ENCODE measurements at places on chromosomes 6 and 20.

GRCh38 chr20:1566701-1567100 lies 9.2 kb upstream of the SIRPD start:
- no peak for DNase-seq

GRCh38 chr6:8047541-8048292 lies 16.5 kb downstream of the BLOC1S5 start:
- DNase-seq = peak; percentile 1

GRCh38 chr6:143368426-143368825 lies 82.1 kb downstream of the ADAT2 start:
- no peak for DNase-seq

GRCh38 chr20:50191544-50192363 lies 1.1 kb downstream of the CEBPB start:
- DNase-seq = peak; percentile 56

GRCh38 chr6:48628316-48628715 lies 517.3 kb upstream of the PTCHD4 start:
- no peak for DNase-seq

DNA sequence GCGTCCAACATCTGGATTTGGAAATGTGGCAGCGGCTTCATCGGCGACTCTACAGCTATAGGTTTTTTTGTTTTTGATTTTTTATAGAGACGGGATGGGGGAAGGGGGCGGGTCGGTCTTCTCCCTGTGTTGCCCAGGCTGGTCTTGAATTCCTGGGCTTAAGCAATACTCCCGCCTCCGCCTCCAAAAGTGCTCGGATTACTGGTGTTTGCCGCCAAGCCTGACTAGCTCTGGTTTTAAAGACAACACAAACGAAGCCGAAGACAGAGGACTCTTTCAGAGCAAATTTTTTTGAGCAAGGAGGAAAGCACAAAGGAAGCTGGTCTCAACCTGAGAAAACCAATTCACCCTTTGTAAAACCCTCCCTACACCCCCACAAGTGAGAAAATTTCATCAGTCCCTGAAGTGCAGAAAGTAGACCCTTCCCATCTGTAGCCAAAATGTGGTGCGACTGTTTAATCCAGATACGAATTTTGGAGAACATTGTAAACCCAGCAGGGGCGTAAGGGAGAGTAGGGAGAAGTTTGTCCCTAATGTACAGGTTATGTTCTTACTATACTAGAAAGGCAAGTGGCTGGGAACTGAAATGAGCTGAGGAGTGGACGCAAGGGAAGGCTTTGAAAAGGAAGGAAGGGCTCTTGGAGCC lies 185.9 kb downstream of the TRIM27 start:
- DNase-seq = no peak

DNA sequence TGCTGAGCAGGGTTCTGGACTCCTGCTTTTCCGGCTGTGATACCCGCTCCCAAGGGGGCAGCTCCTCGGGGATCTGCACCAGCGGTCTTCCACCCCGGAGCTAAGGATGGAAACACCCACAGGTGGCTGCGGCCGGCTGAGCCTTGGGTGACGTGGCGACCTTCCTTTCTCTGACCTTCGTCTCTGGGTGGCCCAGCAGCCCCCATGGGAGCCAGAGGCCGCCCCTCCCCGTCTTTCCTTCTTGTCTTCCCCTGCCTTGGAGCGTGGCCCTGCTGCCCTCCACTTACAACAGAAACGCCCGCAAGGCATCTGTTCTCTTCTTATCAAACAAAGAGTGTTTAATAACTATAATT lies 405.7 kb downstream of the TAF4 start:
- DNase-seq = no peak

GRCh38 chr6:138397128-138398122 lies 6.6 kb upstream of the HEBP2 start:
- DNase-seq = no peak

DNA sequence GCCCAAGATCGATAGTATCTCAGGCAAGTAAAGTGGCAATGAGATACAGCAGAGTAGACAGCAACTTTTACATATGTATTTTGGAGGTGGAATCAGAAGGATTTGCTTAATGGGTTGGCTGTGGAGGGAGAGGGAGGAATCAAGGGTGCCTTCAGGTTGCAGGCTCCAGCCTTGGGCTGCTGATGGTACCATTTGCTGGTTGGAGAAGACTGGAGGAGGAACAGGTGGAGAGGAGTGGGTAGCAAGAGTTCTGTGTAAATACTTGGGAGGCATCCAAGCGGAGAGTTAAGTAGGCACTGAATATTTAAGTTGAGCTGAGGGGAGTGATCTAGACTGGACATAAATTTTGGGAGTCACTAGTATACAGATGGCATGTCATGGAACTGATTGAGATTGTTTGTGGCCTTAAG lies 5.2 kb downstream of the BICRAL start:
- no peak for DNase-seq

DNA sequence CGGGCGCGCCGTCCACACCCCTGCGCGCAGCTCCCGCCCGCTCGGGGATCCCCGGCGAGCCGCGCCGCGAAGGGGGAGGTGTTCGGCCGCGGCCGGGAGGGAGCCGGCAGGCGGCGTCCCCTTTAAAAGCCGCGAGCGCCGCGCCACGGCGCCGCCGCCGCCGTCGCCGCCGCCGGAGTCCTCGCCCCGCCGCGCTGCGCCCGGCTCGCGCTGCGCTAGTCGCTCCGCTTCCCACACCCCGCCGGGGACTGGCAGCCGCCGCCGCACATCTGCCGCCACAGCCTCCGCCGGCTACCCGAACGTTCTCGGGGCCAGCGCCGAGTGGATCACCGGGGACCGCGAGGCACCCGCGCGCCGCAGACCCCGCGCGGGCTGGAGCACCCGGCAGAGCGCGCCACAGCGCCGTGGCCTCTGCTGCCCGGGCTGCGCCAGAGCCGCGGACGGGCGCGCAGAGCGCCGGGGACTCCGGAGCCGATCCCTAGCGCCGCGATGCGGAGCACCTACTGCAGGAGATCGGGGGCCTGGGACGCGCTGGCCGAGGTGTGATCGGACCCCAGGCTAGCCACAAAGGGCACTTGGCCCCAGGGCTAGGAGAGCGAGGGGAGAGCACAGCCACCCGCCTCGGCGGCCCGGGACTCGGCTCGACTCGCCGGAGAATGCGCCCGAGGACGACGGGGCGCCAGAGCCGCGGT lies at the start of gene BMP2:
TSS of gene BMP2 (plus strand) at position 151 of the 692 bp plus-strand sequence. CDS start 2,441 bp downstream, outside the sequence.
- DNase-seq = peak; percentile 57

GRCh38 chr20:2402271-2402980 lies 21.7 kb downstream of the TGM6 start:
- DNase-seq = no peak

DNA sequence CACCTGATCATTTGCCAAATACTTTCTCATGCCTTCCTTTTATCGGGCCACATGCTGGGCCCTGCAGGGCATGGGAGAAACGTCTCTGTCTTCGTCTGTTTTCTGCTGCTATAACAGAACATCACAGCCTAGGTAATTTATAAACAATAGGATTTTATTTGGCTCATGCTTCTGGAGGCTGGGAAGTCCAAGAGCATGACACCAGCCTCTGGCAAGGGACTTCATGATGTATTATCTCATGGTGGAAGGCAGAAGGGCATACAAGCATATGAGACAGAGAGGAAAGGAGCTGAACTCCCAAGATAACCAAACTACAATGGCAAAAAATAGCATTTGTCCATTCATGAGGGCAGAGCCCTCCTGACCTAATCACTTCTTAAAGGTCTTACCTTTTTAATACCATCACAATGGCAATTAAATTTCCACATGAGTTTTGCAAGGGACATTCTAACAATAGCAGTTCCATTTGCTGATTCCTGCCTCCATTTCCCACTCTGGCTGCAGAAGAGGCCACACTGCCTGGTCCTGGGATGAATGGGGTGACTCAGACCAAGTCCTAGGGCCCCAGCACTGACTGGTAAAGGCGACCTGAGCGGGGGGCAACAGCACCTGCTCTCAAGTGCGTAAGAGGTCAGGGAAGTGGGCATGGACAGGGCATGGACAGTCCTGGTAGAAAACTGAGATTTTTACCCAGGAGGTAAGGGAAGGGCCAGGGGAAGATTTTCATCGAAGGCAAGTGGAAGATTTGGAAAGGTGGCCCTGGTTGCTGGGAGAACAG lies 5.1 kb upstream of the ZBP1 start:
- DNase-seq = no peak

DNA sequence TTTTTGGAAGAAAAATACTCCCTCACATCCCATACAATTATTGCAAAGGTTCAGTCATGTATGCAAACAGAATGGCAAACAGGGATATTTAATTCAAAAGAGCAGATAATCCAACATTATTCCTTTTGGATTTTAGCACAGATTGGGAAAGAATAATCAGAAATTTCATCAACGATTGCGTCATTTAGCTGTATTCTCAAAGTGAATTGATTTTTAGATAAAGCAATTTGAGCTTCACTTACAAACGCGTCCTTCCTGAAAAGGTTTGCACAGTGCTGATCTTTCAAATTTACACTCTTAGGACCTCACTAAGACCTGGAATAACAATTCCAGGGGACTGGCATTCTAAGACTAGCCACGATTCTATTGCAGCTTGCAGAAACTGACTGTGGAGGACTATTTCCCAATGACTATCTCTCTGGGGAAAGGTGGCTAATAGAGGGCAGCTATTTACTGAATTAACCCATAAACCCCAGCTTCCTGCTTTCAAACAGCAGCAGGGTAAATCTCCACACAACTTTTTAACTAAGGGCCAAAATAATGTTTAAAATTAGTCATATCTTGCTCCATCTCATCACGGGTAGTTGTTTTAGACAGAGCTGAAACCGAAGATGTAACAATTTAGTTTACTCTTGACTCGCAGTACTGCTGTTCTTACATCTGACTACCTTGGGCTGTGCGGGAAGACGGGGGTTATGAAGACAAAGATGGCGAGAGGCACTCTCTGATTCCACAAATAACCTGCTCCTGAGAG lies 131.2 kb upstream of the FAM184A start:
- DNase-seq = no peak

- DNase-seq = no peak
Observed at GRCh38 chr20:61449916-61450315, 197.9 kb downstream of the CDH4 start.

- DNase-seq = no peak
Observed at GRCh38 chr6:29709188-29709587, 14.0 kb upstream of the HLA-F start.

DNA sequence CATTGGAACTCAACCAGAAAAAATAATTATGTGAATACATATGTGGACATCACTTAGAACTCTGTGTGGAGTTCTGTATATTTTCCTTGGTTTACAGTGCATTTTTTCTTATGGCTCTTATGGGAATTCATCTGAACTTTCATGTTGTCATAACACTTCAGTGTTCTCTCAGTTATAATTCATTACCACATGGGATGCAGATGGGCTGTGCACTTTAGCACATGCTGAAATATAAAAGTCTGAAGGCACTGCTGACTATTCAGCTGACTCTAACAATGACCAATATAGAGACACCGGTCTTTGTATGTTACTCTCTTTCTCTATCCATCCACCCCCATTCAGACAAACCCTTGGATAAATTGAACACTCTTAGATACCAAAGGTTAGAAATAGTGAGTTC lies 29.3 kb downstream of the GRIK2 start:
- no peak for DNase-seq

DNA sequence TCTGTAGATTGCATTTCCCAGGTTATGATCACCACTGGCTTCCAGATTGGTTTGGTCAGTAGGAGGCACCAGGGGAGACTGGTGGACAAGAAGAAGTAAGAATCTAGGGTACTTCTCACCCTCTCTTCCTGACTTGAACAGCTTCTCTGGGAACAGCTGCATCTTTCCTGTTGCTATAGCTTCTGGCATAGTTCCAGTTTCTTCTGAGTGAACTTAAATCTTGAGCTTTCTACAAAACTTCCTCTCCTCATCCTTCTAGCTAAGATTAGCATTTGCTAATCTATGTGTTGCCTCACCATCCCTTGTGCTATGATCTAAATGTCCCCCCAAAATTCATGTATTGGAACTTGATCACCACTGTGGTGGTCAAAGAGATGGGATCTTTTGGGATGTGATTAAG lies 724.6 kb downstream of the UTRN start:
- DNase-seq = no peak

All from NCI-H2081 (cell line).